ENCODE measurements at places on chromosomes 7 and 10. TPM values are rescaled to one million over a fixed set of nuclear protein-coding genes. Genes with fewer than 3 reads are reported as not detected.

Gene CALHM1
- polyA plus RNA-seq: not detected

Gene ELFN1
- 9.1 TPM for polyA plus RNA-seq

Gene CADPS2
- polyA plus RNA-seq: 11.5 TPM

Gene CALHM3
- not detected for polyA plus RNA-seq

Gene LAMB4
- 0.20 TPM for polyA plus RNA-seq

Gene GCK
- 17.4 TPM for polyA plus RNA-seq

Gene FAM131B
- 0.27 TPM for polyA plus RNA-seq

Gene PRPS1L1
- not detected for polyA plus RNA-seq

Gene ABCC2
- 0.29 TPM for polyA plus RNA-seq

Gene AKR1C8
- polyA plus RNA-seq: 0.32 TPM

Gene NEUROD6
- polyA plus RNA-seq: not detected

Gene CYTH3
- 23.5 TPM for polyA plus RNA-seq

Gene PITX3
- 0.52 TPM for polyA plus RNA-seq

Gene PHYHIPL
- polyA plus RNA-seq: 0.34 TPM

Gene GRIFIN
- polyA plus RNA-seq: not detected

Gene RNLS
- polyA plus RNA-seq: 11.1 TPM

Gene PTPRZ1
- 1.6 TPM for polyA plus RNA-seq

Gene CLDN4
- not detected for polyA plus RNA-seq

Gene TAS2R3
- 0.18 TPM for polyA plus RNA-seq

Gene MET
- 4.1 TPM for polyA plus RNA-seq

Gene CPXM2
- 2.1 TPM for polyA plus RNA-seq

Gene COL1A2
- polyA plus RNA-seq: 115 TPM

Gene HTRA1
- 46.1 TPM for polyA plus RNA-seq

Gene CHST15
- 2.2 TPM for polyA plus RNA-seq

Gene CCL24
- not detected for polyA plus RNA-seq

Gene HYAL4
- polyA plus RNA-seq: not detected

Gene AOAH
- polyA plus RNA-seq: 1.1 TPM

Gene ACSM6
- polyA plus RNA-seq: not detected

Gene C7orf33
- not detected for polyA plus RNA-seq

Gene TMEM140
- polyA plus RNA-seq: 13.3 TPM

Gene CYP2C18
- polyA plus RNA-seq: not detected

Gene GRM3
- 0.05 TPM for polyA plus RNA-seq

Gene POLR2J2
- polyA plus RNA-seq: 2.8 TPM

Gene UNCX
- not detected for polyA plus RNA-seq

Gene WNT8B
- not detected for polyA plus RNA-seq

Gene NAT16
- polyA plus RNA-seq: not detected

Gene SPAM1
- not detected for polyA plus RNA-seq

Gene PHKG1
- 24.5 TPM for polyA plus RNA-seq

Gene CNPY1
- not detected for polyA plus RNA-seq

Gene FFAR4
- polyA plus RNA-seq: 0.14 TPM

Gene GARS1
- polyA plus RNA-seq: 38.3 TPM

Gene PTEN
- 28.2 TPM for polyA plus RNA-seq

Gene SSBP1
- polyA plus RNA-seq: 231 TPM

Gene INHBA
- polyA plus RNA-seq: 3.3 TPM

Gene VKORC1L1
- 6.8 TPM for polyA plus RNA-seq

Gene EVX1
- 0.05 TPM for polyA plus RNA-seq

Gene LOXL4
- polyA plus RNA-seq: 0.77 TPM

Gene CAMK2B
- 105 TPM for polyA plus RNA-seq

Gene TMEM229A
- polyA plus RNA-seq: 0.50 TPM

Gene GLUD1
- 54.6 TPM for polyA plus RNA-seq

Gene CRHR2
- polyA plus RNA-seq: 0.45 TPM

Gene BTBD16
- polyA plus RNA-seq: not detected

Gene OR6V1
- not detected for polyA plus RNA-seq

Gene DKK1
- polyA plus RNA-seq: 0.18 TPM

Gene ZNF239
- 0.93 TPM for polyA plus RNA-seq

Gene CRYGN
- 0.07 TPM for polyA plus RNA-seq

Gene REEP3
- 11.9 TPM for polyA plus RNA-seq

Gene SFRP4
- 2.2 TPM for polyA plus RNA-seq
